ENCODE measurements at places on chromosomes 4 and X. TPM values are rescaled to one million over a fixed set of nuclear protein-coding genes. Genes with fewer than 3 reads are reported as not detected.

The MAGEA11 gene
- total RNA-seq: not detected

The GALNTL6 gene
- 0.06 TPM for total RNA-seq

The GAGE1 gene
- total RNA-seq: not detected

The TMPRSS11F gene
- not detected for total RNA-seq

The SCML2 gene
- total RNA-seq: 7.3 TPM

The MAGEB10 gene
- not detected for total RNA-seq

The SPANXN3 gene
- total RNA-seq: not detected

The BMX gene
- not detected for total RNA-seq

The DAPP1 gene
- total RNA-seq: not detected

The GPR78 gene
- not detected for total RNA-seq

The CXorf49 gene
- not detected for total RNA-seq

The HELT gene
- not detected for total RNA-seq

The ATP1B4 gene
- not detected for total RNA-seq
